Thyroid gland (tissue), 4 donors: ENCODE measurements at places on chromosomes 13 and 19.

DNA sequence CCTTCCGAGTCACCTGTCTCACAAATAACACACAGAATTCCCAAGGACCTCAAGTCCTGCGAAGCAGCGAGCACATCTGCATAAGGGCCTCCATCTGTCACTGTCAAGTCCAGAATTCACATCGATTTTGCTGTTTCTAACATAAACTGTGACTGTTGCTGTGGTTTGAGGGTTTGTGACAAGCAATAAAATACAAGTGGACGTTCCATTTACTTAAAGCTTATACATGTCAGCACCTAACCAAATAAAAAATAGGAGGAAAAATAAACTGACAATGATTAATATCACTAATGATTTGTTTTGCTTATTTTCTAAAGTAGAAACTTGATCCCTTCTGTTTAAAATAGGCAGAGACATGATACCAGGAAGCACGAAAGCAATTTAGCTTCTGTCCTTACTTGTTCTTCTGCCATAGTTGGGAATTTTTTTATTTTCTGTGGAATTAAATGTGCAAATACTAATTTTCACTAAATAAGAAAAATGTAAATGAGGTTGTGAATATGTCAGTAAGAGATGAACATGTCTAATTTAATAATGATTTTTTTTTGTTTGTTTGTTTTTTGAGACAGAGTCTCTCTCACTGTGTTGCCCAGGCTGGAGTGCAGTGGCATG, 279.1 kb downstream of the FGF9 start:
- no peak for DNase-seq

DNA sequence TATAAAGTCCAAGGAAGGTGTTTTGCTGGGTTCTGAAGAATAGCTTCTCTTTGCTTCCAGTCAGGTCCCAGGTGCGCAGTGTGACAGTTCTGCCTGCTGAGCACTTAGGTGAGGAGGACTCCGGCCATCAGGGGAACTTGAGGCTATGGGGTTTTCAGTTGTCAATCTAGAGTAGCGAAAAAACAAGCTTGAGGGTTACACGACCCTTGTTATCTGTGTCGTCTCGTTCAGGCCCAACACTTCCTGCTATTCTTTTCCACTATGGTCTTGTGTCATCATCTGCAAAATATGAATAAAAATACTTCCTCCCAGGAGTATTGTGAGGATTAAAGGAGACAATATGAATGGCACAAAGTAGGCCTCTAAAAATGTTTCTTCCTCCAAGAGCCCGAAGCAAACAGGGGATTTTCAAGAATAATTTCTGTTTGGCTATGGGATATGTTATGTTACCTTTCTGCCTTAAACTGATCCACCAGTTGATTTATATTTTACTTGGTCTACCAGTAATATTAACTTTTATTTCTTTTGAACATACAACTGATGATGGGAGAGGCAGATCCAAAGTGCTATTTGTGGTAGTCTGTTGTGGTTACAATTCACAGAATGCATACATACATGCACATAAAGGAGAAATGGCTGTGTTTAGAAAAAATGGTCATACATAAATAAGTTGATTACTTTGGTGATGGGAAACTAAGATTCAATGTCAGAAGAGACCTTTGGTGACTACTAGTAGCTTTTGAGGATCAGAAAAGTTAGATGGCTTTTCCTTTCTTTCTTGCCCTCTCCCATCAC, 40.5 kb upstream of the RCBTB2 start:
- no peak for DNase-seq

GRCh38 chr19:18865973-18866799, 29.8 kb downstream of the CERS1 start:
- peak; percentile 36 for DNase-seq

- no peak for DNase-seq
Observed at GRCh38 chr19:33345163-33345562, 28.3 kb upstream of the CEBPG start.

DNA sequence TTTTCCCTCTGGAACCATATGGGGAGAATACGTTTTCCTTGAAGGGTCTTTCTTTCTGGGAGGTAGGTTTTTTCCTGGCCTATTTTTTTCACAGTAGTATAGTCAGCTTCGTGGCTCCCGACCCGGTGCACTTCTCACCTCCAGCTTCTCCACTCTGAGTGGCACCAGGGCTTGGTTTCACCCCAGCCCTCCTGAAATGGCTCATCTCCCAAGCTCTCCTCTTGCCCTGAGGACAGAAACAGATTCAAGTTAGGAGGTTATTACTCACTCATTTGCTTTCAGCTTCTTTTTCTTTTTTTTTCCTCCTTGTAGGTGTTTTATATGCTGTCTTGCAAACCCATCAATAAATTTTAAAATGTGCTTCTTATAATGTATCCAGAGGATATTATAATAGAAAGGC, 199.3 kb downstream of the RFC3 start:
- no peak for DNase-seq

DNA sequence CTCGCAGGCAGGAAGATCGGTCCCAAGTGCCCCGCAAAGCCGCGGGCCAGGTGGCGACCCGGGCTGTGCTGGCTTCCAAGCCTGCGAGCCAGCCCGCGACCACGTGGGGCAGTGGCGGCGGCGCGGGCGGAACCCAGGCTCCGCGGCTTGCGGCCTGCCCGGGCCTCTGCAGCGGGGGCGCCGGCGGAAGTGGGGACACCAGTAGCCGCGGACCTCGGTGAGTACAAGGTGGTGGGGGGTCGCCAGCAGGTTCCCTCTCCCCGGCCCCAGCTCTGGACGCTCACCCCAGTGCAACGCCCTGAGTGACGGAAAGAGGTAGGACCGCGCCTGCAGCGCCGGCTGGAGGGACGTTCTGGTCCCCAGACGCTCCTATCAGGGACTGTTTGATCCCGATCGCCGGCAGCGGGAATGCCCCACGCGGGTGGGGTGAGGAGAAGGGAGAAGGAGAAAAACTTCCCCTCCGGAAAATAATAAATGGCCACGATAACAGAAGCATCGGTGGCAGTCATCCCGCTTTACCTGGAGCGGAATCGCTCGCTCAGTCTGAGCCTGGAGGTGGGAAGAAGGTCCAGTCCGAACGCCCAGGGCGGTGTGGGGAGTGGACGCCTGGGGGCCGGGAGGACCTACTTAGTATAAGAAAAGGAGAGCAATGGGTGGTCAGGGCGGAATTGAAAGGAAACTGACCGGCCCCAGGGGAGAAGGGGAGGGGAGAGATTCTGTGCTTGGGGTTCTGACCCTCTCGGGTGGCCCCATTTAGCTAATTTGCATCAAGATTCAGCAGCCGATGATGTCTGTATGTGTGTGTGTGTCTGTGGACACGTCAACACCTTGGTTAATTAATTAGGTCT, at the start of gene GEMIN7:
Gene GEMIN7 (plus strand): TSS at position 198 of the 848 bp plus-strand sequence. CDS start 10,855 bp downstream, outside the sequence.
- DNase-seq, result peak; percentile 72
